Endothelial cell (in vitro differentiated cells): ENCODE measurements at places on chromosomes 3 and 15.

GRCh38 chr3:85474241-85474640 lies 515.5 kb downstream of the CADM2 start:
- H3K4me3 ChIP-seq: no peak overlapping the region
- no peaks in the 10 kb centered on the region for H3K27me3 ChIP-seq
- H3K27ac ChIP-seq: no peak overlapping the region
- DNase-seq: no peak
- H3K36me3 ChIP-seq: no peaks in the 10 kb centered on the region

GRCh38 chr15:73724212-73724611 lies 28.9 kb downstream of the INSYN1 start:
- H3K4me1 ChIP-seq: peaks cover 16% of the 10 kb centered on the region
- no peak for DNase-seq
- H3K27ac ChIP-seq: no peak overlapping the region
- H3K36me3 ChIP-seq: no peaks in the 10 kb centered on the region

- H3K4me1 ChIP-seq: peaks cover 7% of the 10 kb centered on the region
- DNase-seq: no peak
Observed at GRCh38 chr3:183591881-183592521, 36.5 kb upstream of the KLHL6 start.

DNA sequence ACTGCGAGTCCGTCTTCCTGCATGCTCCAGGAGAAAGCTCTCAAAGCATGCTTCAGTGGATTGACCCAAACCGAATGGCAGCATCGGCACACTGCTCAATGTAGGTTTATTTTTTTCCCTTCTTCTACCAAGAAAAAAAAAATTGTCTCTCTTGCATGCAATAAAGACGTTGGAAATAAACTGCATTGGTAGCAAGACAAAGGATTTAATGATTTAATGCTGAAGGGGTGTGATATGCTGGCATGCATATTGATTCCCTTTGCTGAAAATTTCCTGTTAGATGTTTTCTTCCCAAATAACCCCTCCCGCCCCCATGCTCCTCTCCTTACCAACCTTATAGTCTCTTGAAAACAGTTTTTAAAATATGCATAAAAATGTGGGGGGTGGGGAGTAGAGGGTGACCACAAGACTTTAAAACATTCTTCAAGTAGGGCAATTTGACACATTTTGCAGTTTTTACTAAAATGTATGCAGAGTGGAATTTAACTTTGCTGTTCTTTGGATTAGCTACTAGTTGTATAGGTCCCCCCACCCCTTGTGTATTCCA lies 799 bp downstream of the RARB start:
- no peak overlapping the region for H3K4me3 ChIP-seq
- no peak overlapping the region for H3K27ac ChIP-seq
- peaks cover 3% of the 10 kb centered on the region for H3K27me3 ChIP-seq
- no peak for DNase-seq
- peaks cover 9% of the 10 kb centered on the region for H3K4me1 ChIP-seq

- H3K4me3 ChIP-seq: no peak overlapping the region
- no peak for DNase-seq
- no peak overlapping the region for H3K27ac ChIP-seq
- peaks cover 14% of the 10 kb centered on the region for H3K36me3 ChIP-seq
- H3K4me1 ChIP-seq: no peaks in the 10 kb centered on the region
Observed at GRCh38 chr15:41851167-41851523, 12.5 kb downstream of the PLA2G4B start.

GRCh38 chr3:25427563-25427941 lies 511 bp upstream of the RARB start:
- peak overlapping the region; percentile 93 for H3K4me3 ChIP-seq
- H3K4me1 ChIP-seq: peaks cover 6% of the 10 kb centered on the region
- no peak overlapping the region for H3K27ac ChIP-seq
- peaks cover 3% of the 10 kb centered on the region for H3K27me3 ChIP-seq

GRCh38 chr3:56536735-56537134 lies 20.2 kb upstream of the CCDC66 start:
- no peak overlapping the region for H3K4me3 ChIP-seq
- H3K27me3 ChIP-seq: peaks cover 2% of the 10 kb centered on the region
- no peak overlapping the region for H3K27ac ChIP-seq
- H3K4me1 ChIP-seq: no peaks in the 10 kb centered on the region
- no peaks in the 10 kb centered on the region for H3K36me3 ChIP-seq

GRCh38 chr15:29045717-29046116 lies 159.9 kb downstream of the APBA2 start:
- H3K27me3 ChIP-seq: peaks cover 1% of the 10 kb centered on the region
- no peak for DNase-seq
- peaks cover 7% of the 10 kb centered on the region for H3K4me1 ChIP-seq
- H3K36me3 ChIP-seq: no peaks in the 10 kb centered on the region
- H3K27ac ChIP-seq: no peak overlapping the region
- no peak overlapping the region for H3K4me3 ChIP-seq

DNA sequence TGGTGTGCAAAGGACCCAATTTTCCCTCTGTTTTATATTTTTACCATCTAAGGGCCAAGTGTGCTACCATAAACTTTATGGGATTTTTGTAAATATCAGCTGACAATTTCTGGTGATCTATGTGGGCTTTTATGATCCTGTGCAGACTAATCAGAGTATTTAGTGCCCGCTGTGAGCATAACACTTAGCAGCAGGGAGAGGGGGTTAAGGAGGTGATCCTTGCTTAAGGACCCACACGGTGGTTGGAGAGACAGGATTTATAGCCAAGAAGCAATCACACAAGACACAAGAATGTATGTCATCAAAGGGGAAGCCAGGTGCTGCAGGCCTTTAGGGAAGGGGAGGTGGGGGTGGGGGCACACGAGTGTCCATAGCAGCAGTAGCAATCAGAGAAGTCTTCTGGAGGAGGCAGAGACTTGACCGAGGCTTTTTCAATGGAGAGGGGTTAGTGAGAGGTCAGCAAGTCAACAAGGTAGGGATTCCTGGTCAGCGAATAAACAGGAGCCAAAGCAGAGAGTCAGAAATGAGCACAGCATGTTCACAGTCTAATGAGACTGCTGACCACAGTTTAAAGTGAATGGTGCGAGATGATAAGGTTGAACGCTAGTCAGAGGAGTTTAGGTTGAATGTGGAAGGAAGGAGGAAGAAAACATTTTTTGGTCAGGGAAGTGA lies 4.5 kb upstream of the CACNA1D start:
- no peak overlapping the region for H3K4me3 ChIP-seq
- H3K36me3 ChIP-seq: no peaks in the 10 kb centered on the region
- no peak overlapping the region for H3K27ac ChIP-seq
- DNase-seq: no peak
